WTC11 (cell line): ENCODE measurements at places on chromosomes 2 and 18.

DNA sequence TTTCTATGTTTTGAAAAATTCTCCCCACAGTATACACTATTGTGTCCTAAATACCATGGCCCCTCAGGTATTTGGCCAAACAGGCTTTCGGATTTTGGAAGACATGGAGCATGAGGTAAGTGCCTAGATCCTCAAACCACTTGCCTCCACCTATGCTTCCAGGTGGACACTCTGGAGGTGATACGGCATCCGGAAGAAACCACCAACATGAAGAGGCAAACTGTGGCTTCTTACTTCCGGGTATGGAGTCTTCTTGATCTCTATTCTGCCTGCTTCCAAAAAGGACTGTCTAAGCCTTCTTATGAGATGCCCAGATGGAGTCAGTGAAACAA, 252.0 kb upstream of the SP5 start:
- DNase-seq, result no peak

GRCh38 chr2:85396531-85397470, 13.4 kb downstream of the CAPG start:
- DNase-seq, result no peak

- no peak for DNase-seq
These were observed 1.4 kb upstream of the BCL2 start for GRCh38 chr18:63320975-63321265.

DNA sequence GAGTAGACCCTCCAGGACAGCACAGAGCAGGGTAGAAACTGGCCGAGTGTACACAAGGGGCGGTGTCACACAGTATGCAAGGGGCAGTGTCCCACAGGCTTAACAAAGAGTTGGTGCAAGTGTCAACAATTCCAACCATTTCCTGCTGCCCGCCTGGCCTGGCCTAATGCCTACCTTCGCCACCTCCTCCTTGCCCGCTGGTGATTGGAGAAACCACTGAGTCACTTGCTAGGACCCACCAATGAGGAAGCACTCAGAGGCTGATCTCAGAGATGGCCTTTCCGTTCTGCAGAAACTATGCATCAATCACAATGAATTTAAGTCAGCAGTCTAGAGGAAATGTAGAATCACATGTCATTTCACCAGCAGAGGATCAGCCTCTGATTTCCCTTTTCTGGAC, 263.3 kb upstream of the PKDCC start:
- DNase-seq, result no peak

DNA sequence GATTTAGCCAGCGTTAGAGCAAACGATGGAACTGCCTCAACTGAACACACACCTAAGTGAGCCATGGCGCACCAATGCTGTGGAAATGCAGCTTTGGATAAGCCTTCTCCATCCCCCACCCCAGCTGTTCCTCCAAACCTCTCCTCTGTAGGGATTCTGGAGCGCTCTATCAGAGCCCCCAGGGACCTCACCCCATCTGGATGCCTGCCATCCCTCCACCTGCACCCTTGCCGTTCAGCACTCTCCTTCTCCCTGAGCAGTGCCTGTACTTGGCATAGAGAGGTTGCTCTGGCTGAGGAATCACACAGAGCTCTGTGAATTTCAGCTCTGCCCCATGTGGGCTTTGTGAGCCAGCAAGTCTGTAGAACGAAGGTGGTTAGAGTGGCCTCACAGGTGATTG, 42.8 kb upstream of the INHBB start:
- DNase-seq, result no peak

DNA sequence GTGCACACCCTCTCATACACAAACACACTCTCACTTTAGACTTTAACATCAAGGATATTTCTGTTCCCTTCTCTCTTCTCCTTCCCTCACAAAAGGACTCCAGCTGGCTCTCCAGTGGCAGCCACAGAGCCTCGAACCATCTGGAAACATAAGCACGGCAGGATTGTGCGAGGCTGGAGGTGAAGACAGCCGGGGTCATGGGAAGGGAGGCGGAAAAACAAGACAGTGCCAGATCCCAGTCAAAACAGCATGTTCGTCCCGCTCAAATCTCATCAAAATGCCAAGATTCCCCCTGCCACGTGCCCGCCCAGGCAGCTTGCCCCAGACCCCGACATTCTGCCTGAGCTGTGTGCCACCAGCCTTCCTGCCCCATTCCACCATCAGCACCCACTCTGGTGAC, 180.3 kb downstream of the ZBTB7C start:
- DNase-seq, result no peak

GRCh38 chr2:122753336-122753735, 997.9 kb downstream of the TSN start:
- no peak for DNase-seq

DNA sequence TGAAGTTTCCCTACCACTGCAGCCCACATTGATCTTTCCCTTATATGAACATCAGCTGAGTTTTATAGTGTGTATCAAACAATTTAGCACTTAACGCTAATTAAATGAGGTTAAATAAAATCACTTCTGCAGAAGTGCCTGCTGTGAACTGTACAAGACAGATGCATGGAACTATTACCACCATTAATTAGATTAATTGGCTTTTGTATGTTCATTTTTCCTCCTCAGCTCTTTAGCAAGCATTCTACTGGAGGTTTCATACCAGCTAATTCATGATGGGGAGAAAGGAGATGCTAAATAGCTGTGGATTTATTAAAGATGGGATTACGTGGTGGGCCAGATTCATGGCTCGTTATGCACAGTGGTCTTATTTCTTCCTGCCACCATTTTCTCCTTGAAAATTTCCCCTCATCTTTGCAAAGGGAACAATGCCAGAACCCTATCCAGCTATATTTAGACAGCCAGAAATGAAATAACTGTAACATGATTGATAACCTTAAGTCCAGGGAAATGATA, 96.7 kb downstream of the CNTNAP5 start:
- DNase-seq, result no peak

- DNase-seq, result no peak
These were observed 14.4 kb upstream of the UGGT1 start for GRCh38 chr2:128076461-128077106.

- no peak for DNase-seq
These were observed 222.2 kb downstream of the BCL11A start for GRCh38 chr2:60331115-60331809.

- no peak for DNase-seq
These were observed 131.5 kb upstream of the ACVR2A start for GRCh38 chr2:147713349-147713748.

DNA sequence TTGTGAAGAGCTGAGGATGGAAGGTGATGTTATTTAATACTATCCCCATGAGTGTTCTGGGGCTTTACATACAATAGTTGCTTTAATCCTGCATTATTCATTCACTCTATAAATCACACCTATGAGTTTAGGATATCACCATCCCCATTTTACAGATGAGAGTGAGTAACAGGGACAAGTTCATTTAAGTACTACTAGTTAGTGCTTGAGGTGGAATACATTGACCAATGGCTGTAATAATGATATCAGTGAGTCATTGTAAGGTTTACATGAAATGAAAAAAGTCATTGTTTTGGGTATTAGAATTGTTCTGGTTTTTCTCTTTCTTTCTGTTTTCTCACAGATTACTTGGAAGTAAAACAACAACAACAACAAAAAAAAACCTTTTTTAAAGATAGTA, 42.5 kb downstream of the TANC1 start:
- no peak for DNase-seq

DNA sequence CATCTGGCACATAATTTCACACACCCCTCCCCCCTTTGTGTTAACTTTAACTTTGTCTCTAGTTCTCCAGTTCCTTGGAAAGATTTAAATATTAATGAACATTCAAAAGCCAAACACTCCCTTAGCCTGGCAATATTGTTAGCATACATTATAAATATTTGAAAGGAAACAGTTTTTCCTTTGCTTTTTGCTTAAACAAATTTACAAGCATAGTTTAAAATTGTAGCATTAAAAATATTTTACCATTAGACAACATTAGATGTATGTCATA, 113.1 kb upstream of the SLC38A11 start:
- DNase-seq, result no peak
